Mesothelial cell of epicardium (in vitro differentiated cells): ENCODE measurements at places on chromosomes 16 and 17.

GRCh38 chr16:2090777-2091546, 43.2 kb downstream of the TSC2 start:
- no peaks in the 10 kb centered on the region for H3K4me1 ChIP-seq
- no peaks in the 10 kb centered on the region for H3K27me3 ChIP-seq
- peak overlapping the region; percentile 39 for H3K27ac ChIP-seq
- DNase-seq = peak; percentile 90
- peaks cover 13% of the 10 kb centered on the region for H3K36me3 ChIP-seq

- no peak overlapping the region for H3K27ac ChIP-seq
- no peaks in the 10 kb centered on the region for H3K4me1 ChIP-seq
- no peaks in the 10 kb centered on the region for H3K36me3 ChIP-seq
- H3K27me3 ChIP-seq = no peaks in the 10 kb centered on the region
These were observed 140.7 kb downstream of the KATNIP start for GRCh38 chr16:27690608-27691007.

DNA sequence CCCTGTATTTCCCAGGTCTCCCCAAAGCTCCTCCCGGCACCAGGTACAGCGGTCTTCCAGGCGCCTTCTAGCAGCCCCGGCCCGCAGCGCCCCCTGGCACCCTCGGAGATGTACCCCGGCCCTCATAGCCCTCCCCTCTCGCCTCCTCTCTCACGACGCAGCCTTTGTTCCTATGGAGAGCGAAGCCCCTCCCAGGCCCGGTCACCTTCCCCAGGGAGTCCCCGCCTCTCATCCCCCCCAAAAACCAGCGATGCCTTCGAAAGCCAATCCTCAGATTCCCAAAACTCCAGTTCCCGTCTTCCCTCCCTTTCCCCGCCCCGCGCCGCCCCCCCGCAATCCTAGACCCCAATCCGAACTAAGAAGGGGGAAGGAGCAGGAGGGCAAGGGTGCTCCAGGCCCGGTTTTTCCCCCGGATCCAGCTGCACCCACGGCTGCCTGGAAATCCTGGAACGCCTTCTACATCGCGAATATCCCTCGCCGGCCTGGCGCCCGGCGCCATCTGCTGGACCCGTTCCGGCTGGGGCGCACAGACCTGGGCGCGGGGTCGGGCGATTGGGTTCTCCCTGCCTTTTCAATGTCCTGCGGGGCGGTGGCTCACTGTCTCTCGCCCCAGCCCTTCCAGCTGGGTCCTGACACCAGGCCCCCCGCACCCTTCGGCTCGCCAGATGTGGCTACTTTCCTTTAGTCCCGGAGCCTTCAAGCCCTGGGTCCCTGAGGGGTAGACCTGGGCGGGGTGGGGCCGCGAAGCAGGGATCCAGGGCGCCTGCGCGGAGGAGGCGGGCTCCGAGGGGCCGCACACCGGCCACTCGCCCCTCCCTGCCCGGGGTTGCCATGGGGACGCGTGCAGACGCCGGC, at the start of gene DNAH2:
Gene DNAH2, plus strand, starts transcription at position 844 of the 855 bp plus-strand sequence. CDS start 1,991 bp downstream, outside the sequence.
- DNase-seq = peak; percentile 87
- no peaks in the 10 kb centered on the region for H3K36me3 ChIP-seq
- peak within 1 kb of the TSS; percentile 89 for H3K27ac ChIP-seq
- peaks cover 21% of the 10 kb centered on the region for H3K4me1 ChIP-seq
- peak within 1 kb of the TSS; percentile 86 for H3K4me3 ChIP-seq
- peaks cover 52% of the 10 kb centered on the region for H3K27me3 ChIP-seq

DNA sequence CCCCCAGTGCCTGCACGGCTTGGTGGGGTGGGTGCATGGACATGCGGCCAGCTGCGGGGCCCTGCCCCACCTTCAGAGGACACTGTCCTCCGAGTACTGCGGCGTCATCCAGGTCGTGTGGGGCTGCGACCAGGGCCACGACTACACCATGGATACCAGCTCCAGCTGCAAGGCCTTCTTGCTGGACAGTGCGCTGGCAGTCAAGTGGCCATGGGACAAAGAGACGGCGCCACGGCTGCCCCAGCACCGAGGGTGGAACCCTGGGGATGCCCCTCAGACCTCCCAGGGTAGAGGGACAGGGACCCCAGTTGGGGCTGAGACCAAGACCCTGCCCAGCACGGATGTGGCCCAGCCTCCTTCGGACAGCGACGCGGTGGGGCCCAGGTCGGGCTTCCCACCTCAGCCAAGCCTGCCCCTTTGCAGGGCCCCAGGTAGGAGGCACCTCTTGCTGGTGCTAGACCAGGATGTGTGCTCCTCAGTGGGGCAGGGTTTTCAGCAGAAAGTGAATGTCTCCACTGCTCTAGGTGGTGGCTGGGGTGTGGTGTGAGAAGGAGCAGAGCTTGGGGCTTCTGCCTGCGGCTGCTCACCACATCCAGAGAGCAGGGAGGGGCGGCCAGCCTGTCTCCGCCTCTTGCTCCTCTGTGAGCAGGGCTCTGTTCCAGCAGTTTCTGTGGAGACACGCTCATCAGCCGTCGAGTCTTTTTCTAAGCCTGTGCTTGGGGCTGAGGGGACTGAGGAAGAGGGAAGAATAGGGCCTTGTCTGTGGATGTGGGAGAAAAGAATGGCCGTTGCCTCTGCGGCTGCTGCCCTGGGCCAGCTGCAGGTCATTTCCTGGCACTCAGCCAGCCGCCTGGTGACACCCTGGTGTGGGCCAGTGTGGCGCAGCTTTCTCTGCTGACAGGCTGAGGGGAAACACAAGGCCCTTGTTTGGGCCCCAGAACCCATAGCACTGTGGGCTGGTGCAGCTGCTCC, 2.2 kb downstream of the ZNF276 start:
- H3K4me3 ChIP-seq = peak overlapping the region; percentile 65
- DNase-seq = no peak
- no peaks in the 10 kb centered on the region for H3K27me3 ChIP-seq
- no peak overlapping the region for H3K27ac ChIP-seq
- H3K36me3 ChIP-seq = peaks cover 8% of the 10 kb centered on the region

DNA sequence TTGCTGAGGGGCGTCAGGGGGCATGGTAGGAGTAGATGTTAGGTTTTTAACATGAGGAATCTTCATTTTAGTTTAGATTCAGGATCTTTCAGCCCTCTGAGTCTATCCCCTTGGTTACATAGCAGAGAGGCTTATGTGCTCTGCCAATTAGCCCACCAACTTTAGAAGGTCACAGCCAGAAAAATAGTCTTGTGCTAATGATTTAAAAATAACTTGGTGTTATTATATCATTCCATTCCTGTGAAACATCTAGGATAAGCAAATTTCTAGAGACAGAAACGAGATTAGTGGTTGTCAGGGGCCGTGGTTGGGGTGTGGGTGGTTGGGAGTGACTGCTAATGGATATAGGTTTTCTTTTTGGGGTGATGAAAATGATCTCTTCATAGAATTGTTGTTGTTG, 183.7 kb downstream of the SNX29 start:
- H3K36me3 ChIP-seq = no peaks in the 10 kb centered on the region
- no peak for DNase-seq
- no peak overlapping the region for H3K4me3 ChIP-seq

DNA sequence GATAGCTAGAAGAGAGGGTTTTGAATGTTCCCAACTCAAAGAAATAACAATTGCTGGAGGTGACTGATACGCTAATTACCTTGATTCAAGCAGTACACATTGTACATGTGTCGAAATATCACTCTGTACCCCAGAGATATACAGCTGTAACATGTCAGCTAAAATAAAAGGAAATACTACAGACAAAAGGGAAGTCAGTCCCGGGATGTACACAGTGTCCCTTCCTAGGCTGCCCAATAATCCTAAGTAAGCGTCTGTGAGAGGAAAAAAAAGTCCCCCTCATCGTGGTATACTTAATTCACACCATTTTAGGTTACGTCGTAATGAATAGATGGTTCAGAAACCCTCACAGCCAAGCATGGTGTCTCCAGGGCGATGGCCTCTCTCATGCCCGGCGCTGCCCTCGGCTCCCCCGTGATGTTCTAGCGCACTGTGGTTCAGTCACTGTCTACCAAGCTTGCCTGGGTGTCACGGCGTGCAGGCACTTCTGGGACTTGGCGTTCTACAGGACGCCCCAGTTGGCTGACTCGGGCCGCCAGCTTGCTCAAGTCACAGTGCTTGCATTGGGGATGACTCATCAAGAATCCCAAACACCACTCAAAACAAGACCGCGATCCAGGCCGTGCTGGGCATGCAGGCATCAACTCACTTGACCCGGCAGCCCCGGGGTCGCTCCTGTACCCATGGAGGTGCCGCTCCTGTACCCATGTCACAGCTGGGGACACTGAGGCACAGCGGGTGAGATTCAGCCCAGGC, 27.6 kb downstream of the CCDC40 start:
- no peaks in the 10 kb centered on the region for H3K27me3 ChIP-seq
- peaks cover 10% of the 10 kb centered on the region for H3K36me3 ChIP-seq
- peaks cover 9% of the 10 kb centered on the region for H3K4me1 ChIP-seq
